Activated naive CD8-positive, alpha-beta T cell treated with anti-CD3 and anti-CD28 coated beads, Interleukin-2, amount 50 U/mL, for 16 hours (primary cell): ENCODE measurements at places on chromosomes 3 and 15.

DNA sequence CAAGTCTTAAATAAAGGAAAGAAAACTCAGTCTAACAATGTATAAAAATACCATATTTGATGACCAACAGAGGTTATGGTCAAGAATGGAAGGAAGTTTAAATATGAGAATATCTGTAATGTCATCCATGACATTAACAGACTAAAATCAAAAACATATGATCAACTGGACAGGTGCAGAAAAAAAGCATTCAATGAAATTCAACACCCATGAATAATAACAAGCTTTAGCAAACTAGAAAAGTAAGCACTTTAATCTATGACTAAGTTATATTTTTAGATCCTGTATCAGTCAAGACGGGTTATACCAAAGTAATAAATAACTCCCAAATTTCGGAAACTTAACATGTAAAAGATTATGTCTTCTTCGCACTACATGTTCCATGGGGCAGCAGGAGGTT, 61.8 kb downstream of the CFAP20DC start:
- DNase-seq = no peak

DNA sequence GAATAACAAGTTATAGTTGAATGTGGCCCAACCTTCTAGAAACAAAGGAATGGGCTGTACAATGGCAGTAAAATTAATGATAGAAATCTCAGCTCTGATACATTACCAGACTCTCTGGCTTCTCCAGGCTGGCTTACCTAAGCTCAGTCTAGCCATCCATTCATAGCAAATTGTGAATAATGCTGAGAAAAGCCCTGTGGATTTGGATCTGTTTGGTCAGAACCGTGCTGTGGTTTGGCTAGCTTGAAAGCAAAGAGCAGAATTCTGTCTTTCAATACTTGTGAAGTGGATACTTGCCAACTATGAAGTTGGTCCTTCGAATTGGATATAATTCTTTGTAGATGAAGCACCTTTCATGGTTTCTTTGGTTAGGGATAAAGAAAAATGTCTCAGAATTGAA, 199.1 kb downstream of the EPHA3 start:
- no peak for DNase-seq

DNA sequence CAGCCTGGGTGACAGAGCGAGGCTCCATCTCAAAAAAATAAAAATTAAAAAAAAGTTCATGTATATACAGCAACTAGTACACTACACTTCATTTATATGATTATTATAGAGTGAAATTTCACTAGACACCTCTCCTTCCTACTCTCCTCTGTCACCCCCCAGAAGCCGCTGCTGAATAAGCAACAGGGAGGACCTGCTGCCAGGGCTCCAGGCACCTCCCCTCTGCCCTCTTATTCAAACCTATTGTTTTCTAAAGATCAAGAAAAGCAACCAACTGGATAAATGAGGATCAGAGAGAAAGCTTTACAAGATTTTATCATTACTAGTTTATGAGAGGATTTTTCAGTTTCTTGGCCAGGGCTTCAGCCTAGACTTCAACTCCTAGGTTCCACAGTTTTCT, 71.5 kb downstream of the DHX30 start:
- no peak for DNase-seq

DNA sequence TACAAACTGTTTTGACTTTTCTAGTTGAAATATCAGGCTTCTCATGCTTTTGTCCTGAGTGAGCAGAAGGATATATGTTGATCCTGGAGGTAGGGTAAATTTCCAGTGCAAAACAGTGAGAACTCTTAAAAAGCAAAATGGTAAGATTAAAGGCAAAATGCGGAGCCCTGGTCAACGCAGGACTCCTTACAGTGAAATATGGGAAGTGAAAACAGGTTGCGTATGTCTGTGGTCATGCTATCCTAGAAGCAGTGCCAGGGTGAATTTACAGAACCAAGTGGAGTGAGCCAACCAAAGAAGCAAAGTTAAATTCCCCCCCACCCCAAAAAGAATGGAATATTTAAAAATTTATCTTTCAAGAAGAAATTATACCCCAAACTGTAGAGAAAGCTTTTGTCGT, 256.4 kb downstream of the NR2F2 start:
- no peak for DNase-seq

GRCh38 chr3:195698325-195698646, 22.5 kb upstream of the MUC20 start:
- DNase-seq = no peak

- DNase-seq = no peak
These were observed 139.6 kb downstream of the LRRK1 start for GRCh38 chr15:101058735-101059134.

DNA sequence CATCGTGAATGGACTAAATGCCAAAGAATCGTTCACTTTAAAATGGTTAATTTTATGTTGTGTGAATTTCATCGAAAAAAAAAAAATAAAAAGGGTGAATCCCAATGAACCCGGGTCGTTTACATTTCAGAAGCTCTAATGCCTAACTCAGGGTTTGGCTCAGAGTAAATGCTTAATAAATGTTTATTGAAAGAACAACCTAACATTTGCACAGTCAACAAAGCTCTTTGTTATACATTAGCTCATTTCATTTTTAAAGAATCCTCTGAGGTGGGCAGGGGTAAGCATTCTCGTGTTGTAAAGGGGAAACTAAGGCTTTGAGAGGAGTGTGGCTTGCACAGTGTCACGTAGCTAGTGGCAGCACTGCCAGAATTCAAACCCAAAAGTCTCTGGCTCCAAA, 109.5 kb downstream of the RPLP1 start:
- no peak for DNase-seq

DNA sequence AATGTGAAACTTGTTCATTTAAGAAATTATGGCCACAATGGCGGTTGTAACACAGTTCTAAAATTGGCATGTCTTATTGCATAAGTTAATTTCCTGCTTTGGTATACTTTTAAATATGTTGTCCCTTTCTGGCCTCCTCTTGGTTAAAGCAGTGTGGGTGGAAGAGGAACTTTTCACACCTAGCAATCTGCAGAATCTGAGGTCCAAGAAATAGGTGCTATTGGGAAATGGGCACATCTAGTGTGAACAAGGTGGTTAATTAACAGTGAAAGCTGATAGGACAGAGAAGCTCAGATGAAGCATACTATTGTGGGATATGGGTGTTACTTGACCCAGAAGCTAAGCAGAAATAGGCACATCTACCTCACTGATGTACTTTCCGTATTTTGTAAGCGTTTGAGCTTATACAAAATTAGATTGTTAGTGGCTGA, 10.6 kb downstream of the CMC1 start:
- no peak for DNase-seq

DNA sequence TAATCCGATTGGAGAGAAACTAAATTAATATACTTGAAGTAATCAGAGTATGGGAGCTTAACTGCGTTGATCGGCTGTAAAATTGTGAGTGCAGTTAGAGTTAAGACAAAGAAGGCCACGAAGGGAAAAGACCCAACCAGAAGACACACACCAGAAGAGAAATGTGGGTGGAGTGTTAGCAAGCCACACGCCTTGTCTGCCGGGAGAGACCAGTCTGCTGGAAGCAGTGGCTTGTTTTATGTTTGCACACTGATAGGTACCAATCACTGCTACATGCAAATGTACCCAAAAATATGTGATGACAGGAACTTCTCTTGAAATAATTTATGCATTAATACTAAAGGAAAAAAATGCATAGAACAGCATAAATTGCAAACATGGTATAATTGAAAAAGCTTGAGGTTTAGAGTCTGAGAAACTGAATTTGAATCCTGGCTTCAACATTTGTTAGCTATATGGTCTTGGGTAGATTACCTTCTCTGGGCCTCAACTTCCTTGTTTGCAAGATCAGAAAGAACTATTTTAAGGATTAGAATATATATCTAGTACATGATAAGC, 23.1 kb downstream of the EEFSEC start:
- DNase-seq = no peak

DNA sequence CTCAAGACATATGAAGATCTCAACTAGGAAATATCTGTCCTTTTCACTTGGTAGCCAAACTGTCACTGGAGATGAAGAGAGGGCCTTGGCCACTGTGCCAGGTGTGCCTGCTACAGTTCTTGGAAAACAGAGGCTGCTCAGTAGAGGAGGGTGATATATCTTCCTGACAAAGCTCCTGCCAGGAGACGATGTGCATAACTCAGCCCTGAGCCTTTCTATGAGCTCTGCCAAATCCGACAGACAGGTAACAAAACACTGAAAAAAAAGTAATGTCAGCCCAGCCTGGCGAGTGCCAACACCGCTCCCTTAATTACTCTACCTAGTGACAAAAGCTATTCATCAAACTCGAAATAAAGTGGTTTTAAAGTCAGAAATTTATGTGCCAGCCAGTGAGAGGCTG, 123.2 kb downstream of the MFSD1 start:
- DNase-seq = no peak
